Jurkat, Clone E6-1 (cell line): ENCODE measurements at places on chromosomes 12 and 14.

DNA sequence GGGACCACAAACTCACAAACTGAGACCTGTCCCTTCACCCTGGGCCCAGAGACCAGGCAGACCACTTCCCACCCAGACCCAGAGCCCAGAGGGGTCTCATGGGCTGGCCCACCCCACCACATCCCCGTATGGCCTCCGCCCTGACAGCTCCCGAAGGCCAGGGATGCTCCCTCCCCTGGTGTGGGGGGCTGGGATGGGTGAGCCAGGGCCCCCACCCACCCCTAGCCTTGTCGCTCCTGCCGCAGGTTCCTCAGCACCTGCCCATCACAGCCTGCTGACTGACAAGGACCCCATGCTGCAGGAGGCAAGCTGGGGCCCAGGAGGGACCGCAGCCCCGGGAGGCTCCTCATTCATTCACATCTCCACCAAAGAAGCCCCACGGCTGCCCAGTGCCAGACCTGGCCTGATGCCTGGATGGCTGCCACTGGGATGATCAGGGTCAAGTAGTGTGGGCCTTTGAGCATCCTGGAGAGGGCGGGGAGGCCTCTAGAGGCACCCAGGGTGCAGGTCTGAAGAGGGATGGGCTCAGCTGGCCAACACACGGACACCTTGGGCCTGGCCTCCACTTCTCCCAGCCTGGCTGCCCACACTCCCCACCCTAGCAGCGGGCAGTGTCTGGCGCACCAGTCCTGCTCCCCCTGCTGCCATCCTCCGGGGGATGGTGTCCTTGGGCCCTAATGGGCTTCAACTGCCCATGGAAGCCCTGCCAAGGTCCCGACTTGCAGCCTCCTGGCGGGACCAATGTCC is 24.7 kb upstream of the GPR132 start:
- DNase-seq, result no peak

DNA sequence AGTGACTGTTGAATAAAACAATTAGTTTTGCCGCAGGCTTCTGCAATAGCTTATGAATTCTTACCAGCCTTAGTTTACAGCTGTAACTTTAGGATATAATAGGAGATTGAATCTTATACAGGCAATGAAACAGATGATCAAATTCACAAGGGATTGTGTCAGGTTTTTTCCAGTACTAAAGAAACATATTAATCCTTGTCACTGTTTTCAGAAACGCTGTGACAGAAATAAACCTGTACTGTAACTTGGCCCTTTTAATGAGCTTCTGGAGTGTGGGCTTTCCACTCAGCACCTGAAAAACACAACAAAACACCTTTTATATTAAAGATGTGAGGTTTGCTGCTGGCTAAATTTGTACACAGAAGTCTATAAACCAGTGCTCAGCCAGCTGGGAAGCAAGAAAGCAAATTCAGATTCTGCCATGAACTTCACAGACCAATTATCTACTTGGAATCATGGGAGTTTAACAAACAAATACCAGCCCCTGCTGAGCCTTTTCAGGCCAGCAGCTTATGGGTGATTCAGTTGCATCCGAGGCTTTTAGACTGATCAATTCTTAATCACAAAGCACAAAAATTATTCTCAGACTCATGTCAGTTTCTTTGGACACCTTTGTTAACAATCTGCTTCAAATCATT is 109.5 kb downstream of the FOXG1 start:
- no peak for DNase-seq

DNA sequence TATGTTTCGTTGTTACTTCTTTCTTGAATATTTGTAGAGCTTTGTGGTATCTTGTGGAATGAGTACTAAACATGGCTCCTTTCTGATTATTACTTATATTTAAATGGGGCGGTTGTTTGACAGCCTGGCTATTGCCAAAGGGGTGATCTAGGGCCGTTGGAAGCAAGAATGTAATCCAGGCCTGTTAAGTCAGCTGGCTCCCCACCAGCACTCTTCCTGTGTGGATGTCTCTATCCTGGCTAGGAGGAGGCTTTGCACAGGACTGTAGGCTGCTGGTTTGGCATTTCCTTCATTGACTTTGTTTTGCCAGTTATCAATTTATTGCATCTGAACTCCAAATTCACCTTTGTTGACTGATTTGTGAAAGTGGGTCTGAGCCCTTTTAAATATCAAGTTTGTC is 5.6 kb downstream of the FAM234B start:
- DNase-seq, result no peak

DNA sequence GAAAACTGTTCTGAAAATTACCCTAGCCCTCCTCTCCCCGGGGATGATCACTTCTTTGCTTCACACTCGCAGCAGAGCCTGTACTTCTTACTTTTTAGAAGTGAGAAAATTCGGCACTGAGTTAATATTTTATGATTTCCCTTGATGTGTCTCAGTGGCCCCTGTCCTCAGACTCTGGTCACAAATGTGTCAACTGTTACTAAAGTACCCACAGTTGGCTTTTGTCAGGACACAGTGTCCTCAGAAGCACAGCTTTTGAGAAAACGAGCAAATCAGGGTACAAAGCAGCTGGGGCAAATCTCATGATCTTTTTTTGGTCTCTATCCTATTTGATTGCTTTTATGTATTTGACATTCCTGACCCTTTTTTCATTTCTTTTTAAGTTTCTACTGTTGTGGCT is 142.5 kb downstream of the SYNE2 start:
- DNase-seq, result no peak
